ENCODE measurements at places on chromosomes 12 and 14.

- DNase-seq, result no peak
Measured at GRCh38 chr14:71597955-71598660, 334.1 kb upstream of the RGS6 start.

DNA sequence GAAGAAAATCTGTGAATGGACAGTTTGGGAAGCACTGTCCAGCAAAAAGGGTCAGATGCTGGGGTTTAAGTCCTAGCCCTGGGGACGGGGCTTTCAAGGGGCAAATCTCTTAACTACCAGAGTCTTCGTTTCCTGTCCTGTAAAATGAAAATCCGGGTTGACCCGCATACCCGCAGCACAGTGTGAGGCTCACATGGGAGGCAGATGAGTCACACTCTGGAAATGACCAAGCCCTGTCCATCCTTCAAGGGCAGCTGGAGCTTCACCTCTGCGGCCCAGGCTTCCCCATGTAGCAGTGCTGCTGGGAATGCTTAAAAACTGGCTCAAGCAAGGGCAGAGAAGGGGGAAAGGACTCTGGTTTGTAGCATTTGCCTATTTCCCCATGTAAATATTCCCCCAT, 19.0 kb downstream of the FAM181A start:
- no peak for DNase-seq

- no peak for DNase-seq
Measured at GRCh38 chr14:105588236-105588860, 62.0 kb downstream of the TMEM121 start.

- peak; percentile 78 for DNase-seq
Measured at GRCh38 chr12:2691006-2691344, 103.8 kb upstream of the FKBP4 start.

DNA sequence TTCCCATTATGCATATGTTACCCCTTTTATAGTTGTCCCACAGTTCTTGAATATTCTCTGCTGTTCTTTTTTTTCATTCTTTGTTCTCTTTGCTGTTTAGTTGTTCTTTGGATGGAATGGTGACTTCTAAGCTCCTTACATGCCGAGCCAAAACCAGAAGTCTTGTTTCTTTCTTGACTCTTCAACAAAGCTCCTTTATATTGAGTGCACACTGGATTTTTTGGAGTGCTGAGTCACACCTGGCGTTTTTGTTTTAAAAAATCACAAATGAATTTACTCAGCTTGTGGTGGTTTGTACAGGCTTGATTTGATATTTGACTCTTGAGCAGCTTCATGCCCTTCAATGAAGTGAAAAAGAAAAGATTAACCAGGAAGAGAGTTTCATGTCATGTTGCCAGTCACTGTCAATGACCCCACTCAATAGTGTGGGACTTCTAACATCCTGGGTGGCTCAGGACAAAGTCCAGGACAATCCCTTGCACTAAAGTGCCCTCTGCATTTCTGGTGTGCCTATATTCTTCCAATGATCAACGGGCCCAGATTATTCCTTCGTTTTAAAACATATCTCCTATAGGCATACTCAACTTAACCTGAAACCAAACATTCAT, 112.4 kb upstream of the SLC38A4 start:
- DNase-seq, result no peak

GRCh38 chr12:128793701-128794100, 30.1 kb downstream of the SLC15A4 start:
- DNase-seq, result no peak

DNA sequence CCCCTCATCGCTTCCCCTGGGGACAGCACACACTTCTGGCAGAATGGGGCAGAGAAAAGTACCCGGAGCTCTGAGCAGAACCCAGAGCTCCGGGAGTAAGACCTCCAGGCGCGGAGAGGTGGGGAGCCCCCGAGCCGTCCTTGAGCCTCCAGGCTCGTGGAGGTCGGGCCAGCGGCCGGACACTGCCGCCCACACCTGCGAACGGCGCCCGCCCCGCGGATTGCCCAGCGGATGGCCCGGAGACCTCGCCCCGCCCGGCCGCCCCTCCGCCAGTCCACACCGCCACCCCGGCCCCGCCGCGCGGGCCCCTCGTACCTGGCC, 344 bp downstream of the SPTLC2 start:
- no peak for DNase-seq

- peak; percentile 90 for DNase-seq
Measured at GRCh38 chr14:59728304-59728703, 142.3 kb downstream of the RTN1 start.

- no peak for DNase-seq
Measured at GRCh38 chr12:12819752-12820311, 6.7 kb downstream of the DDX47 start.

DNA sequence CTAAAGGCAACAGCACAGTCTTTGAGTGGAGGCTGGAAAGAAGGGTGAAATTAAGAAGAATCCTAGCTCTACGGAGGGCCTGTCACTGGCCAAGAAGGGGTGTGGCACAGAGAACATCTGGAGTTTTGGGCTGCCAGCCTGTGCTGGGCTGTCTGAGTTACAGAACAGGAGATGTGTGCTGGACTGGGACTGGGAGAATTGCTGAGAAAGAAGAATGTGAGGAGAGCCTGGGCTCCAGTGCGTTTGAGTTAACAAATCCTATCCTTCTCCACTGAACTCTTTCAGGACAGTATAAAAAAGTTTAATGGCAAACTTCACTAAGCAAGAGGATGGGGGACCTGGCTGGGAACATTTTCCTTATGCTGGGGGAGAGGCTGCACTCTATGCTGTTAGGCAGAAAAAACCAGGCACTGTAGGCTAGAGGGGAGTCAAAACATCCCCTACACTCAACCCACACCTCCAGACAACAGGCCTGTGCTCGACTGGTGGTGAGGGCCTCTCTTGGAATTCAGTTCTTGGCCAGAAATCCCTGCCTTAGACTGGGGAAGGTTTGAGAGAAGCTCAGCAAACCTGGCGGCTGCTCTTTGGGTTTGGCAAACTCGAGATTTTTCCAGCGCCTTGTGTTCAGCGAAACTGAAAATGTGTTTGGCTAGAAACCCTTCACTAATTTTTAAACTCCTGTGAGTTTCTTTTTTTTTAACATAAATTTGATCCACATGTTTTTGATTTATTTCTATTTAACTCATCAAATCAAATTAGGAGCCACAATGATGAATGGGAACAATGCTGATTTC, 217.3 kb downstream of the MON2 start:
- no peak for DNase-seq

GRCh38 chr14:96272777-96273473, 16.9 kb downstream of the BDKRB1 start:
- DNase-seq, result no peak

GRCh38 chr14:38904959-38905358, 198.1 kb downstream of the SEC23A start:
- no peak for DNase-seq

DNA sequence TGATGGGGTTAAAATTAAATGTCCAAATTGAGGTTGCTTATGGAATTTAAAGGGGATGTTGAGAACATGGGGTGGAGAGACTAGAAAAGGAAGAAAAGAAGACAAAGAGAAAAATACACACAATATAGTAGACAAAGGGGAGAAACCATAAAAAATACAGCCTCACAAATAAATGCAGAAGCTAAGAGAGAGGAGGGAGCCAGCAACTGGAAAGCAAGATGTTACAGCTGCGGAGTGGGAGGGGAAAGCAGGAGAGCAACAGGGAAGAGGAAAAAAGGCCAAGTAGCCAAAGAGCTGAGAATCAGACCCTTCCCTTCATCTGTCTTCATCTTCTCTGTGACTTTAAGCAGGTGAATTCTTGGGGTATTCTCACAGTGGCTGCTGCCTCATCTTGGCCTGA, 39.7 kb upstream of the SMUG1 start:
- no peak for DNase-seq

DNA sequence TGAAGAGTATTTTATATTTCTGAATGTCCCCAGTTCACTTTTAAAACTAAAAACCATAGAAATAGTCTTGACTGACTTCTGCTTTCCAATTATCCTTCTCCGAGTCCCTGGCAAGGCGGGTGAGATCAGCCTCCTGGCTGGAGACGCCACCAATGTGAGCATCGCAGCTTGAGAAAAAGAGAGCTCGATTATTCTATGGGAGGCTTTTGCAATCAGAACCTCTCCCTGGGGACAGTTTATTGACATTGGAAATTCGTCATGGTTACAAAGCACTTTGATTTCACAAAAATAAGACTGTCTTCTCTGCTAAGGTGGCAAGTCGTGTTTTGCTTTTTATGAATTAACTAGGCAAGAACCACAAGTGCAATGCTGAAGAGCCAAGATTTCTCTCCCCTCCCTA, 23.6 kb upstream of the GPHB5 start:
- DNase-seq, result no peak

DNA sequence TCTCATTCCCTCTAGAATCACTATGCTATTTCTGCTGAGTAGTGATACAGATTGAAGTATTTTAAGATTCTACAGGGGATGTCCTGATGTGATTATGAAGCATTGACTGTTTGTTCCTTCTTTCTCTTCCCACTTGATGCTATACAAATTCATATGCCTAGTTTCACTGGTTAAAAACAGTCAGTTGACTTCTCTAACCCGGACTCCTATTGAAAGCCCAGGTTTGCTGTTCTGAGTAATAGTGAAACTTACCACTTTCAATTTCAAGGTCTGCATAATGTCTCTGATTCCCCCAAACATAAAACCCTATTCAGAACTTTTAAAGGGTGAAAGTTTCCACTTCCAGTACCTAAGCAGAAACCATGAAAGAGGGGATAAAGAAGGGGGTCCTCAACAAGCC, 117.7 kb upstream of the RPL10L start:
- no peak for DNase-seq

GRCh38 chr12:115648463-115648862, 629.0 kb downstream of the MED13L start:
- no peak for DNase-seq

DNA sequence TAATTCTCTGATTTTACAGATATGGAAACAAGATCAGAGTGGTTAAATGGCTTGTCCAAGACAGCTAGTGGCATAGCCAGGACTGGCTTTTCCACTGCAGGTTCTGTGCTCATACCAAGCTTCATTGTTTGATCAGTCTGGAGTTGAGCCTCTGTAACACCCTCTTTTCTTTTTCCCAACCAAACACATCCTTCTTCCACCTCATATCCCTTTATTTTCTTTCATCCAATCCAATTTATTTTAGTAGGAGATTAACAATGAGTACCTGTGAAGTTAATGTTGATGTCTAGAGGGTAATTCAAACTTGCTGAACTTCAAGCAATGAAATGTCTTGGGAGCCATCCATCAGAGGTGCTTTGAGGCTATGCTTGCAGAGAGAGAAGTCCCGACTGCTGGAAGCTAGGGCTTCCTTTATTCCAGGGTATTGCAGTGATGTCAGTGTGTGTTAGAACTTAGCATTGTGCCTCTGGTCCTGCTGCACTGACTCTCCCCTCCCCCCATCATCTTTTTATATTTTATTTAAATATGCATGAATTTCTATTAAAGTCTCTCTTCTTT, 452.1 kb upstream of the PDE3A start:
- DNase-seq, result no peak

GRCh38 chr14:28467611-28468010, 299.0 kb upstream of the FOXG1 start:
- no peak for DNase-seq

GRCh38 chr12:3692616-3693365, 60.1 kb downstream of the CRACR2A start:
- no peak for DNase-seq

GRCh38 chr14:39984323-39984722, 552.1 kb upstream of the FBXO33 start:
- no peak for DNase-seq

GRCh38 chr12:6866920-6867412, 365 bp upstream of the TPI1 start:
- peak; percentile 61 for DNase-seq

GRCh38 chr14:66009089-66009488, 477.1 kb upstream of the CCDC196 start:
- no peak for DNase-seq

- DNase-seq, result peak; percentile 39
Measured at GRCh38 chr12:6266971-6267721, 43.3 kb upstream of the PLEKHG6 start.

GRCh38 chr12:52455821-52456220, 3.9 kb upstream of the KRT6B start:
- no peak for DNase-seq

GRCh38 chr14:54443981-54444380, 2.8 kb upstream of the CNIH1 start:
- DNase-seq, result no peak

- no peak for DNase-seq
Measured at GRCh38 chr12:52434760-52435530, 774 bp upstream of the KRT75 start.

GRCh38 chr12:46473634-46474329, 101.2 kb upstream of the SLC38A2 start:
- DNase-seq, result peak; percentile 92

DNA sequence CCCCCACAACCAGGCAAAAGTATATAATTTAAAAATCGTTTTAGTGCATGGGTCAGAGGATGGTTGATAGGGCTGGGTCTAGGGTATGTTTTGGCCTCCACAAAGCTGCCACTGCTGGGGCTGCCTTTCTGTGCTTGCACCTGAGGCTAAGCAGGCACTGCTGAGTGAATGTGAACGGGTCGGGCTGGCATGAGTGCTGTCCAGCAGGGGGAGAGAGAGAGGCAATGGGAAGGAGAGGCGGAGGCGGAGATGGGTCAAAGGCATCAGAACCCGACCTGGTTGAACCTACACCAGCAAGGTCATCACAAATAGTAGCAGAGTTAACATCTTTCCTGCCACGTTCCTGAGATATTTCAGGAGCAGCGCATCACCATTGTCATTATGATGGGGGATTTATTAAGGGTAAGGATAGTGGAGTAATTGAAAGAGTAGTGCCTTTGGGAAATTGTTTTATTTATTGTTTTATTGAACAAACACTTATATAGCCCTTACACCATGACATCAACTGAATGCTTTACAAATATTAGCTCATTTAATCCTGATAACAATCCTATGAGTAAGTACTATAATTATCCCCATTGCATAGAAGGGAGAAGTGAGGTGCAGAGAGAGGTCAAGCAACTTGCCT, 5.8 kb upstream of the NRXN3 start:
- peak; percentile 10 for DNase-seq

GRCh38 chr12:2144951-2145350, 92.2 kb downstream of the CACNA1C start:
- no peak for DNase-seq

GRCh38 chr14:103367995-103368394, 17.2 kb upstream of the MARK3 start:
- no peak for DNase-seq

GRCh38 chr12:125454786-125455480, 389.7 kb downstream of the AACS start:
- DNase-seq, result no peak

- no peak for DNase-seq
Measured at GRCh38 chr12:10497602-10498001, 8.1 kb upstream of the EIF2S3B start.
